ENCODE measurements at places on chromosomes 1 and 21.
A peak's percentile ranks its signal among the peaks of the same experiment; 100 is the strongest.

GRCh38 chr1:1162597-1163537 lies 10.8 kb upstream of the TTLL10 start:
- no peak for DNase-seq

- DNase-seq, result no peak
Measured at GRCh38 chr1:226322986-226323385, 14.0 kb upstream of the LIN9 start.

DNA sequence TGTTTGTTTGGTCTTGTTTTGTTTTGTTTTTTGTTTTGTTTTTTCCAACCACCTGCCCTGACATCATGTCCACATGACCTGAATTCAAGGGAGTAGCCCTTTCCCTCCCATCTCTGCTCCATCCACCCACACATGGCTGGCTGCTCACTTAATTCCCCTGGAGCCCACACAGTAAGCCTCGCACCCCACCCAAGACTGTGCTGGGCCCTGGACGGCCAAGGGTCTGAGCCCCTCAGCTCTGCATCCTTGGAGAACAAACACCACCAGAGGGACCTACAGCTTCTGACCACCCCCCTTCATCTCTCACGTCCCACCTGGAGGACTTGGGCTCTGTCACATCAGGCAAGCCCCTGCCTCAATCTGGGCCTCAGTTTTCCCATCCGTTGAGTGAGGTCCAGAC lies 39.1 kb downstream of the MATN1 start:
- DNase-seq, result no peak

DNA sequence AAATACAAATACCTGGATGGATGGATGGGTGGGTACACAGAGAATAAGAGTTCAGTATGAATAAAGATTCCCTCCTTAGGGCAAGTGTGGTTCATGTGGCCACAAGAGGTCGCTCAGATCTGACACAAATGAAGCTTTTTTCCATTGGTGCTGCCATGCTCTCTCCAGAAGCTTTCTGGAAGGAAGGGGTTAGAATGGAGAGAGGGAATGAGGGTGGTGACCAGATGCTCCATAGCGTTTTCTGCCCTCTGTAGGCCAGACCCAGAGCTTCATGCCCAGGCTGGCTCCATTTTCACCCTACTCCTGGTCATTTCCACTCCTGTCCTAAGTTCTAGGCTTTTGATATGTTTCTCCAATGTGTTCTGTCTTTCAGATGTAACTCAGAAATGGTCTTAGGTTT lies 3.3 kb upstream of the FCRL6 start:
- peak; percentile 89 for DNase-seq

GRCh38 chr1:220153147-220153546 lies 59.2 kb downstream of the IARS2 start:
- DNase-seq, result no peak

All from fibroblast of the aortic adventitia (primary cell).